ENCODE measurements at places on chromosomes 5 and 9. TPM values are rescaled to one million over a fixed set of nuclear protein-coding genes. Genes with fewer than 3 reads are reported as not detected.

DNA sequence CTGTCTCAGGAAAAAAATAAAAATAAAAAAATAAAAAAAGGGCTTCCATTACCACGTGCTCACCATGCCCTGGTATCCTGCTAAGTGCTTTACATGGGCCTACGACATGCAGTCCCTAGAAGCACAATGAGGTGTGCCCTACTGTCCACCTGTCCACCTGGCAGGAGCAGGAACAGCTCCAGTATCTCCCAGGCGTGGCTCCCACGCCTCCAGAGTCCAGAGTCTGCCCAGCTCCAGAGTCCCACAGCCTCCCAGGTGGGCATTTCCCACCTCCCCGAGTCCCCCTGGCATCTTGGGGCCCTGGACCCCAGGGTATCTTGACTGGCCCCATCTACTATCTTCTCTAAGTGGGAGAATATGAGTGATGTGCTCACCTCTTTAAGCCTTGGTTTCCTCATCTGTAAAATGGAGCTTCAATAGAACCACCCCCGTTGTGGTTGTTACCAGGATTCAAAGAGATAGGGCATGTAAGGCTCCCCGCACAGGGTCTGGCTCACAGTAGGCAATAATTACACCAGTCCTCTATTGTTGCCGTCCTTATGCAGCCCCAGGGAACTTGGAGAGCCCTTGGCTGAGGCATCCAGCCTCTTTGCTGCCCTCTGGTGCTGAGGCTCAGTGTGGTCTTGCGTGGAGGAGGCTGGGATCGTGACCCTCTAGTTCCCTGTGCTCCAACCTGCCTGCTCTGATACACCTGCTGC, 8.9 kb downstream of the CXCL14 start:
- H3K36me3 ChIP-seq = no peaks in the 10 kb centered on the region
- no peak overlapping the region for H3K4me3 ChIP-seq
- DNase-seq = peak; percentile 78
- no peak overlapping the region for H3K27ac ChIP-seq
- no peaks in the 10 kb centered on the region for H3K4me1 ChIP-seq
- peaks cover 17% of the 10 kb centered on the region for H3K27me3 ChIP-seq

GRCh38 chr5:135660826-135661575, 82.2 kb upstream of the CXCL14 start:
- no peaks in the 10 kb centered on the region for H3K4me1 ChIP-seq
- H3K27ac ChIP-seq = no peak overlapping the region
- H3K4me3 ChIP-seq = no peak overlapping the region
- H3K27me3 ChIP-seq = no peaks in the 10 kb centered on the region

PRDM9 gene
- total RNA-seq = not detected

DNA sequence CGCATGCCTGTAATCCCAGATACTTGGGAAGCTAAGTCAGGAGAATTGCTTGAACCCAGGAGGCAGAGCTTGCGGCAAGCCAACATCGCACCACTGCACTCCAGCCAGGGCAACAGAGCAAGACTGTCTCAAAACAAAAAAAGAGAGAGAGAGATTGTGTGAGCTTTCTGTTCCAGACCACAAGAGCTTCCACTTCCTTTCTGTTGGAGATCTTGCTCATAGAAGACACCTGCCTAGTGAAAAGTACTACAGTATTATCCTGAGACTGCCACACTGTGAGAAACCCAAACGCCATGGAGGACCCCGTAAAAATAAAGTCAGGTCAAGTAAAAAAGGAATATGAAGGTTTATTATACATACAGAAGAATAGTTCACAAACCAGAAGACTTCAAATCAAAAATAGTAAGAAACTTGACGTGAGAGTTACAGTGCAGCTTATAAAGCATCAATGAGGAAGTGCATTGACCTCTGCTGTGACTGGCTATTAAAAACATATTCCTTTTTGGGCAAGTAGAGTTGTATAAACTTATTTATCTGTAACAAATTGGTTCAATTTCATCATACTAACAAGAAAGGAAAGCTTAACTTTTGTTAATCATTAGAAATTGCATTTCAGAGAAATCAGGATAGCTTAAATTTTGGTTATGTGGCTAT, 4.3 kb upstream of the EMB start:
- no peaks in the 10 kb centered on the region for H3K27me3 ChIP-seq
- no peak overlapping the region for H3K27ac ChIP-seq
- peaks cover 5% of the 10 kb centered on the region for H3K4me1 ChIP-seq

DNA sequence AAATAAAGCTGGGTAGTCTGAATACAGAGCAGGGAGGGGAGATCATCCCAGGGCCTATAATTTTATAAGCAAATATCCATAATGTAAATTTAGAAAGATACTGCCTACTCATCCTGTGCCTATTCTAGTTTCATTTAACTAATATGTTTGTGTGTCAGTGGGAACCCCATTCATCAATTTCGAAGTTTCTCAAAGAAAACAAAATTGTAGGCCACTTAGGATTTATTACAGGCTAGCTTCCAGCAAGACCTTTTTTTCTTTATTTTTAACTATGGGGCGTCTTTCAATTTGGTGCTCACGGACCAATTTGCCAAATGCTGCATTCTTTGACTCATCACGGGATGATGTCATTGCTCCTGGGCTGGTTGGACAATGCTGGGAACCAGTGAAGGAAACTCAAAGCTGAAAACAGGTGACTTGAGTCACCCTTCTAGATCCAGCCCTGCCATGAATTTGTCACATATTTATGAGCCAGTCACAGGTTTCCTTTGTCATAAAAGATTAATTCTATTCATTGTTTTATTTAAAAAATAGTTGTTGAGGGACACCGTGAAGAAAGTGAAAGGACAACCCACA, 13.4 kb downstream of the PCSK5 start:
- peaks cover 6% of the 10 kb centered on the region for H3K4me1 ChIP-seq
- no peak for DNase-seq
- no peaks in the 10 kb centered on the region for H3K27me3 ChIP-seq
- H3K36me3 ChIP-seq = no peaks in the 10 kb centered on the region
- H3K27ac ChIP-seq = no peak overlapping the region

DNA sequence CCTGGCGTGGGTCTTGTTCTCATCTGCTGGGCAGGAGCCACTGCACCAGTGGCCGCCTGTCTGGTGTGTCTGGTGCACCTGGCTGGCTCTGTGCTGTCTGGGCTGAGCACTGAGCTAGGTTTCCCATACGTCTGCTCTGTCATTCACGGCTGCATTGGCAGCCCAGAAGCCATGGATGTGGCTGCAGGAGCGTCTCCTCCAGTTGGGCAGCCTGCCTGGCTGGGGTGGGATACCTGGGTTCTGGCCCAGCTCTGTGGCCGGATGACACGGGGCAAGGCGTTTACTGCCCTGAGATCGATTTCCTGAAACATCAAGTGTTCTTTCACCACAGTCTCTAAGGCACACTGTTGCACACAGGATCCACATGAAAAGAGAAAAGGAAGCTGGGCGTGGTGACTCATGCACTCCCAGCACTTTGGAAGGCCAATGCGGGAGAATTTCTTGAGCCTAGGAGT, 25.5 kb upstream of the SLC25A51 start:
- no peak overlapping the region for H3K27ac ChIP-seq
- no peaks in the 10 kb centered on the region for H3K27me3 ChIP-seq
- H3K36me3 ChIP-seq = no peaks in the 10 kb centered on the region
- no peaks in the 10 kb centered on the region for H3K4me1 ChIP-seq
- H3K4me3 ChIP-seq = no peak overlapping the region
- DNase-seq = no peak

SPAG8 gene
- 1.6 TPM for total RNA-seq

DNA sequence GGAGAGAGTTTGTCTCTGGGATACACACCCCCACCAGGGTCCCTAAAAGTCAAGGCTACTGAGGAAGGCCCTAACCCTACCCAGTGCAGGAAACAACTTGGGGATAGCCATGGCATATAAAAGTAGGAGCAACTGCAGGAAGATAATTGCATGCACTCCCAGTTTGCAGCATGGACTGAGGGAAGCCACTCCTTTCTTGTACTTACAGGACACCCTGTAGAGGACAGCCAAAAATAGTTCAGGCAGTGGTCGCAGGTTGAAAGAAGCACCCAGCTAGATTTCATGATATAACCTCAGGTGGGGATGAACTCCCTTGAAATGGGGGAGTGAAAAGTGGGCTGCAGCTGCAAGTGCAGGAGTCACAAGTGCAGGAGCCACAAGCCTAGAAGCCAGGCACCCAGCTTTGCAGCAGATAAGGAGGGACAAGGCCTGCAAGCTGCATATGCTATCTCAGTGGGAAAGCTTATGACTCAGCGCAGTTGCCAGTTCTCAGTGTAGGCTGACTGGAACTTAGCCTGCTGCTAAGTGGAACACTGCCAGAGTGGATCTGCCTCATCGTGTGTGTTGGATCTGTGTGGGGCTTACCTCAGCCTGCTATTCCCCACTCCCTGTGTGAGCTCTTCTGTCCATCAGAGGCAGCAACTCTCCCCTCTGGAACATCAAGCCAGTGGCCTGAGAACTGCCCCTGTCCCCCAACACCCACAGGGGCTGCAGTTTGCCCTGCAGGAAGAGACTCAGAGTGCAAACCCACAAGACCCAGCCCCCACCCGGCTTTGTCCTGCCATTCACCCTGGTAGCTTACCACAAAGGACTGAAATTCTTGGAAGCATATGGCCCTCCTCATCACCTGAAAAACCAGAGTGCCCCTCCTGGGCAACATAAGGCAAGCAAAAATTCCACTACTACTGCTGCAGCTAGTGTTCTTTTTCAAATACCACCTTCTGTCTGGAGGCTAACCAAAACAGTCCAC, 42.7 kb downstream of the CYLC2 start:
- no peak overlapping the region for H3K4me3 ChIP-seq
- H3K27ac ChIP-seq = no peak overlapping the region
- no peak for DNase-seq
- no peaks in the 10 kb centered on the region for H3K27me3 ChIP-seq

GRCh38 chr9:36323926-36324325, 65.7 kb upstream of the GNE start:
- no peaks in the 10 kb centered on the region for H3K36me3 ChIP-seq
- H3K27ac ChIP-seq = no peak overlapping the region
- DNase-seq = no peak

GRCh38 chr5:144979516-144980264, 809.0 kb downstream of the KCTD16 start:
- no peaks in the 10 kb centered on the region for H3K36me3 ChIP-seq
- DNase-seq = no peak
- H3K27me3 ChIP-seq = no peaks in the 10 kb centered on the region
- no peaks in the 10 kb centered on the region for H3K4me1 ChIP-seq
- H3K27ac ChIP-seq = no peak overlapping the region
- H3K4me3 ChIP-seq = no peak overlapping the region

DNA sequence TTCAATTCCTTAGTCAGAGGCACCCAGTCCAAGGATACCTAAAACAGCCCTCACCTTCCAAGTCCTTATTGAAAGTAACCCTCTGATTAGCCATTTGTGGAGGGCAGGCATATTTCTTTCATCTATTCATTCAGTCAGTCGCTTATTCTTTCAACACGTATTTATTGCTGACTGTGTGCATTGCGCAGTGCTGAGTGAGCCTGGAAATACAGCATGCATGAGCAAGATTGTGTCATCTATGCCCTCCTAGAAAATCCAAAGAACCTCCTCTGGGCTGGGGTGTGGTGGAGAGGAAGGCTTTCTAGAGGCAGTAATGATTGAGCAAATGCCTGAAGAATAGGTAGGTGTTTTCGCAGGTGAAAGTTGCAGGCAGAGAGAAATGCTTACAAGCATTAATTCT, 8.5 kb upstream of the FEM1C start:
- H3K36me3 ChIP-seq = no peaks in the 10 kb centered on the region
- no peak overlapping the region for H3K27ac ChIP-seq
- no peak for DNase-seq
- H3K4me3 ChIP-seq = no peak overlapping the region
- H3K4me1 ChIP-seq = no peaks in the 10 kb centered on the region

GRCh38 chr5:159316519-159317383, 13.5 kb downstream of the IL12B start:
- H3K27me3 ChIP-seq = peaks cover 17% of the 10 kb centered on the region
- H3K27ac ChIP-seq = no peak overlapping the region

- H3K36me3 ChIP-seq = peaks cover 9% of the 10 kb centered on the region
- DNase-seq = no peak
- no peak overlapping the region for H3K27ac ChIP-seq
- H3K27me3 ChIP-seq = no peaks in the 10 kb centered on the region
- no peaks in the 10 kb centered on the region for H3K4me1 ChIP-seq
- no peak overlapping the region for H3K4me3 ChIP-seq
Measured at GRCh38 chr5:171865471-171865870, 79.9 kb downstream of the SMIM23 start.

ANKRD33B gene
- 3.5 TPM for total RNA-seq

GRCh38 chr5:123906698-123907295, 394.8 kb downstream of the CSNK1G3 start:
- DNase-seq = no peak
- H3K36me3 ChIP-seq = no peaks in the 10 kb centered on the region
- no peaks in the 10 kb centered on the region for H3K27me3 ChIP-seq
- H3K4me3 ChIP-seq = no peak overlapping the region
- H3K4me1 ChIP-seq = no peaks in the 10 kb centered on the region

DNA sequence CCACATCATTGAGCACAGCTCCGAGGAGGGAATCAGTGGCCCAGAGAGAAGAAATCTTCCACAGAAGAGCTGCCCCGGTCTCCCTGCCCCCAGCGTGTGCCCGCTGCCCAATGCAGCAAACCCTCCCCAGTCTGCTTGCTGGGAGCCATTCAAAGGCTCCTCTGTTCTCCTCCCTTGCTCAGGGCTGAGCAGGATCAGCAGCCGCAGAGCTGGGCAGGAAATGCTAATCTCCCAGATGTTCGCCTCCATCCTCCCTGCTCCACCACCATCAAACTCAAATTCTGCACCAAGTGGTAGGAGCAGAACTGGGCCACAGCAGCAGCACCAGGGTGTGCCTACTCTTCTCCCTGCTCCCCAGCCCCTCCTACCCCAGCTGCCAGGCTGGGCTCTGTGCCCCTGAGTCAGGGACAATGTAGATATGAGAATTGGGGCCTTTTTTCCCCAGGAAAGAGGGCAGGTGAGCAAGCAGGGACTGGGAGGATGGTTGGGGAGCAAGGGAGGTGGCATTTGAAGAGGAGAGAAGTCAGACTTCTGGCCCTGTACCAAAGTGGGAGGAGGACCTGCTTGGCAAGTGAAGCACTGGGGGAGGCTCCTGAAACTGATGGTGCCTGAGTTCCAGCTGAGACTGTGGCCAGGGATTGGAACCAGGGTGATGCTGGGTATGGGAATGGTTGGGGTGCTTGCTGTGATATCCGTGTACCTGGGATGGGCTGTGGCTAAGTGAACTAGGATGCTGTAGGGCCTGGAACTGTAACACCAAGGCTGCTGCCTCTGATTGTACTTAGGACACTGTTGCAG, 1.9 kb upstream of the PCDH1 start:
- DNase-seq = peak; percentile 55
- peaks cover 21% of the 10 kb centered on the region for H3K27me3 ChIP-seq
- peaks cover 46% of the 10 kb centered on the region for H3K4me1 ChIP-seq

CMYA5 gene
- total RNA-seq = 3.5 TPM

FXN gene
- 23.2 TPM for total RNA-seq

GRCh38 chr9:12185856-12186255, 507.3 kb upstream of the TYRP1 start:
- no peak overlapping the region for H3K4me3 ChIP-seq
- no peak overlapping the region for H3K27ac ChIP-seq
- H3K4me1 ChIP-seq = no peaks in the 10 kb centered on the region
- H3K36me3 ChIP-seq = no peaks in the 10 kb centered on the region
- H3K27me3 ChIP-seq = no peaks in the 10 kb centered on the region

Data from neural progenitor cell (in vitro differentiated cells).